Fibroblast of skin of left biceps (primary cell): ENCODE measurements at places on chromosomes 4 and X.

DNA sequence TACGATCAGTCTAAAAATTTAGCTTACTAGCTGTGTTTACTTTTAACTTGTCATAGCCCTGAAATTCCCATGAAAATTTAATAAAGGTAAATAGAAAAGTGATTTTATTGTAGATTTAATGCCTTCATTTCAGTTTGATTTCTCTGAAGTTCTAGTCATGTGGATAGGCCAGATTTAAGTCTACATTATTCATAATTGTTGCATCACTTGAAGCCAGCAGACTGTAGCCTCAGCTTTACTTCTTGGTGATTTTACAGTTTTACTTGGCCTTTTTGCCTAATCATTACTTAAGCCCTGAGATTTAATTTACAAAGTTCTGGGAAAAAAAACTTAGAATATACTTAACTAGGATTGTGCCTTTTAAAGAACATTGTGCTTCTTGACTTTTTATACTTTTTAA, 73.5 kb upstream of the FHDC1 start:
- no peak for DNase-seq

GRCh38 chr4:4735136-4735750, 124.2 kb upstream of the MSX1 start:
- no peak for DNase-seq

GRCh38 chr4:40960941-40961340, 211.2 kb downstream of the NSUN7 start:
- no peak for DNase-seq

DNA sequence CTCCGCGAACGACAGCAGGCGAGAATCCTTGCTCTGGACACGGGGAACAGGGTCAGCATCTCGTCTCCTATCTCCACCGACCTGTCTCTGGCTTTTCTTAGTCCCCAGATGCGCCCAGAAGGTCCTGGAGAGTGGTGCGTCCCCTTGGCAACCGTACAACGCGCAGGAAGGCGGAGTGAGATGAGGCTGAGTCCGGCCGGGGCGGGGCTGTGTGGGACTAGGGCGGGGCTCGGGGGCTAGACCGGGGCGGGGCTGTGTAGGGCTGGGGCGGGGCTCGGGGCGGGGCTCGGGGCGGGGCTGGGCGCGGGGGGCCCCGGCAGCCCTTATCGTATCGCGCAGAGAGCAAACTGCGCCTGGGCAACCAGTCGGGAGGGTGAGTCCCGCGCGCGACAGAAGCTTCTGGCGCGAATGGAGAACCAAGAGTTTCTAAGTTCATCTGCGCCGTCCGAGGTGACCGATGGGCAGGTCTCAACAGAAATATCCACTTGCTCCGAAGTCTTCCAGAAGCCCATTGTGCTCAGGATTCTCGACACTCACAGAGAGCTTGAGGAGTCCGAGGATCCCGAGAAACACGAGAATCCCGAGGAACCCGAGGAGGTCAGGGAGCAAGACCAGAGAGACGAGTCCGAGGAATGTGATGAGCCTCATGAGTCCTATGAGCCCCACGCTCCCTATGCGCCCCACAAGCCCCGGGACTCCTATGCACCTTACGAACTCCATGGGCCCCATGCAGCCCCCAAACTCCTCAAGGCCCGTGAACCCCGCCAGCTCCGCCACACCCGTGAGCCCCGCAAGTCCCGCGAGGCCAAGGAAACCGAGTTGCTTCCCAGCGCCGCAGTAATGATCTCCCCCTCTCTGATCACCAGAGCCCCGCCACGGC, 24.9 kb downstream of the ARL9 start:
- peak; percentile 30 for DNase-seq

DNA sequence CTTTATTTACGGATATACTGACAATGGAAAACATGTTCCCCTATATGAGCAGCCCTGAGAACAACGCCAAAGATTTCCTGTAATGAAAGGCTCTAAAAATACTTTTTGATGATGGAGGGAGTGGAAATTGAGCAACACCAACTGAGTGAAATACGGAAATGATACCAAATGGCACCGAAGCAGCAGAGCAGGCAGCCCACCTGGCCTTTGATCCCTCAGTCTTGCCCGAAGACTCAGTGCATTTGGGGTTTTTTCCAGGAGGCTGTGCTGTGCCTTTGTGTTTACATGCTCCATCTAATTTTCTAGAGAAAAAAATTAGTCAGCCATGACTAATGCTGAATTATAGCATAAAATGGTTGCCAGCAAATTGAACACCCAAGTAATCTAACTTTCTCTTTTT, 169.9 kb upstream of the RBPJ start:
- DNase-seq, result no peak

GRCh38 chr4:101183666-101184373, 163.5 kb downstream of the PPP3CA start:
- no peak for DNase-seq

- no peak for DNase-seq
Measured at GRCh38 chr4:143742834-143743233, 42.4 kb upstream of the FREM3 start.

DNA sequence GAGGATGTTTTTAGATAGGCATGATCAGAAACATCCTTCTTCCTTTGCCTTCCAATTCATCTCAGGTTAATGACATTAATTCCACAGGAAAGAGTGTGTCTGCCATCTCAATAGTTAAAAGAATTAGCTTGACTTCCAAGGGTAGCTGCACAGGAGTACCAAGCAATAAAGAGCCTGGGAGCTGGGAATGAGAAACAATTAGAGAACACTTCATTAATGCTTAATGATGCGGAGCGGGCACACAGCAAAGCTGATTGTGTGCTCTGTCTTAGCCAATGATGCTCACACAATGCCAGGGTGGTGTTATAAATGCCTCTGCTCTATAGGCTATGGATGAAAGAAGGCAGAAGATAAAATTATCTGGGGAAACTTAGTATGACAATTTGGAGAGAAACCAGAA, 1052.5 kb upstream of the LCORL start:
- DNase-seq, result no peak
